ENCODE measurements at places on chromosomes 16 and 17.

DNA sequence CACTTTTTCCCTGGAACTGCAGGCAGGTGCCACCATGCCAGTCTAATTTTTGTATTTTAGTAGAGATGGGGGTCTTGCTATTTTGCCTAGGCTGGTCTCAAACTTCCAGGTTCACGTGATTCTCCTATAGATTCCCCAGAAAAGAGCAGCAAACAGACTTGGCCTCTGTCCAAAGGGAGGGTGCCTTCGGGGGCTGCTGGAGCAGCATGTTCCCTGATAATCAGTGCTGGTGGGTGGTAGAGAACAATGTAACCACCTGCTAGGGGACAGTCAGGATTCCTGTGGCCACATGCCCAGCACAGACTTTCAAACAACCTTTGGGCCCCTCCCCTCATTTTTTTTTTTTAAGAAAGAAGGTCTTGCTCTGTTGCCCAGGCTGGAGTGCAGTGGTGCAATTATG, 14.2 kb upstream of the CCNF start:
- no peak for DNase-seq

GRCh38 chr16:76059701-76060100, 217.5 kb upstream of the CNTNAP4 start:
- no peak for DNase-seq

DNA sequence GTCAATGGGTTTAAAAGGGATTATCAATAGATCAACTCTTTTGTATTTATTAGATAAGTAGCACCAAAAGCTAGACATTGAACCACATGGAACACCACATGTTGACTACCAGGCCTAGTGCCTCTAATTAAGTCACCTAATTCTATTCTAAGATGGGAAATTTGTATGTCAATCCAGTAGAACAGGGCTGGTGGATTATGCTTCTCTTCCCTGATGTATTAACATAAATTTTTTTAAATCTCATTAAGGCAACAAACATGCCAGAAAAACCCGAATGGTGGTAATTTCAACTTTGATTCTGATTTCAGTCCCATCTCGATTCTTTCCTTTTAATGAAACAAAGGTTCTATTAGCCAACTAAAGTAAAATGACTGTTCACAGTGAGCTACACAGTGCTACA, 92.6 kb downstream of the KANSL1 start:
- no peak for DNase-seq

DNA sequence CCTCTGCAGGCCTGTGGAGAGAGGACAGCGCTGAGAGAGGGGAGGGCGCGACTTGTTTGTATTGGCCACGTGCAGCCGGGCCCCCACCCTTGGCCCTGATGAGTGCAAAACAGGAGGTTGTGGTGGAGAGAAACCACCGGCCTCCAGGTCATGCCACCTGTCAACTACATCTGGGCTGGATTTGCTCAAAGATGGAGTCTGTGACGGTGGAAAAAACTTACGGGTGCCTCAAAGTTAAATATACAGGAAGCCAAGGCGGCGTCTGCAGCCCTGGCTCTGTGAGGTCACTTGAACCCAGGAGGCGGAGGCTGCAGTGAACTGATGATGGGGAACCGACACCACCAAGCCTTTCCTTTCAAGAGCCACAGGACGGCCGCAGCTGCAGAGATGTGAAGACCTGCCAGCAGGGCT, 15.7 kb downstream of the C16orf74 start:
- DNase-seq: peak; percentile 67

DNA sequence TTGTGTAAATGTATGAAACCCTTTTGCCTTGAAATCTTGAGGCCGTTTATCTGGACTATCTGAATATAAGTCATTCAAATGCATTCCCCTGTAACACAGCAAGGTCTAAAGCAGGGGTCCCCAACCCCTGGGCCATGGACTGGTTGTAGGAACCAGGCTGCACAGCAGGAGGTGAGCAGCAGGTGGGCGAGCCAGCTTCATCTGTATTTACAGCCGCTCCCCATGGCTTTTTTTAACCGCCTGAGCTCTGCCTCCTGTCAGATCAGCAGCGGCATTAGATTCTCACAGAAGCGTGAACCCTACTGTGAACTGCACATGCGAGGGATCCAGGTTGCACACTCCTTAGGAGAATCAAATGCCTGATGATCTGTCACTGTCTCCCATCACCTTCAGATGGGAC, 24.1 kb downstream of the DNAH3 start:
- DNase-seq: no peak

DNA sequence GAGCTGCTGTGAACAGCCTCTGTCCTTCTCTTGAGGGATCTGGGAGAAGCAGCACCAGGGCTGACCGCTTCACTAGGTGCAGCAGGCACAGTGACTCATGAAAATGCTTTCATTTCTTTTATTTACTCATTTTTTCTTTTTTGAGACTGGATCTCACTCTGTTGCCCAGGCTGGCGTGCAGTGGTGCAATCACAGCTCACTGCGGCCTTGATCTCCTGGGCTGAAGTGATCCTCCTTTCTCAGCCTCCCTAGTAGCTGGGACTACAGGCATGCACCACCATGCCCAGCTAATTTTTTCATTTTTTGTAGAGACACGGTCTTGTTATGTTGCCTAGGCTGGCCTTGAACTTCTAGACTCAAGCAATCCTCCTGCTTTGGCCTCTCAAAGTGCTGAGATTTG, 216.8 kb upstream of the EEF2KMT start:
- DNase-seq: no peak

DNA sequence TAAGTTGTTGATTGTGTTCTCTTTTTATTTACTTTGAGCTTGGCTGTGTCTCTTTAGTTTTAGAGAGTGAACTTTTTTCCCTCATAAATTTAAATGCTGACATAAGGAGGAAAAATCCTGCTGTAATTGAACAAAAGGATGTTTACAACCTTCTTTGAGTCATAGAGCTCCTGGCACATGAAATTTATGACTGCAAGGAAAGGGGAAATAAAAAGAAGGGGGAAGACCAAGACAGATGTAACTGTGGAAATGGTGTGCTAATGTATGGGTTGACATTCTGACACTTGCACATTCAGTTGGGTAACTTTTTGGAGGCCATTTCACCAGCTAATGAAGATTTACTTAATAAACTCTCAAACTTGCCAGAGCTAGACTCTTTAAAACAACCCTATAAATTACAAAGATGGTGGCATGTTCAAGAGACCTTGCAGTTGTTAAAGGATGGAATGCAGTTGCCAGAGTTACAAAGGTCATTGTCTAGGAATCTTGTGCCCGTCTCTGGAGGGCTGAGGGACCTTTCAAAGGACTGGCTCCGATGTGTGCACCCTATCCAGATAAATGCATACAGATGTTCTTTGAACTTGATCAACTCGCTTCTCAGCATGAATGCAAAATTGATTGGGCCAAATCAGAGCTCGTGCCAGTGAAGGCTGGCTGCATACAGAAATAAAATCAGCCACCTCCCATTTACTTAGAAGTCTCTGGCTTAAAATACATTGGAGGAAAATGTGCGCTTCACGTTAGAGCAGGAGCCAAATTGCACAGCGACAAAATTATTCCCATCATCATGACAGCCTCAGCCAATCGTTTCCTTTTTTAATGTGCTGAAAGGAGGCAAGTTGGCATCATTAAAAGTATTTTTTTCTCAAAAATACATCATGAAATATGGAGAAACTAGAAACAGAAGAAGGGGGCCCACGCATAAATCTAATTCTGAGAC, 289.0 kb upstream of the XYLT1 start:
- no peak for DNase-seq

DNA sequence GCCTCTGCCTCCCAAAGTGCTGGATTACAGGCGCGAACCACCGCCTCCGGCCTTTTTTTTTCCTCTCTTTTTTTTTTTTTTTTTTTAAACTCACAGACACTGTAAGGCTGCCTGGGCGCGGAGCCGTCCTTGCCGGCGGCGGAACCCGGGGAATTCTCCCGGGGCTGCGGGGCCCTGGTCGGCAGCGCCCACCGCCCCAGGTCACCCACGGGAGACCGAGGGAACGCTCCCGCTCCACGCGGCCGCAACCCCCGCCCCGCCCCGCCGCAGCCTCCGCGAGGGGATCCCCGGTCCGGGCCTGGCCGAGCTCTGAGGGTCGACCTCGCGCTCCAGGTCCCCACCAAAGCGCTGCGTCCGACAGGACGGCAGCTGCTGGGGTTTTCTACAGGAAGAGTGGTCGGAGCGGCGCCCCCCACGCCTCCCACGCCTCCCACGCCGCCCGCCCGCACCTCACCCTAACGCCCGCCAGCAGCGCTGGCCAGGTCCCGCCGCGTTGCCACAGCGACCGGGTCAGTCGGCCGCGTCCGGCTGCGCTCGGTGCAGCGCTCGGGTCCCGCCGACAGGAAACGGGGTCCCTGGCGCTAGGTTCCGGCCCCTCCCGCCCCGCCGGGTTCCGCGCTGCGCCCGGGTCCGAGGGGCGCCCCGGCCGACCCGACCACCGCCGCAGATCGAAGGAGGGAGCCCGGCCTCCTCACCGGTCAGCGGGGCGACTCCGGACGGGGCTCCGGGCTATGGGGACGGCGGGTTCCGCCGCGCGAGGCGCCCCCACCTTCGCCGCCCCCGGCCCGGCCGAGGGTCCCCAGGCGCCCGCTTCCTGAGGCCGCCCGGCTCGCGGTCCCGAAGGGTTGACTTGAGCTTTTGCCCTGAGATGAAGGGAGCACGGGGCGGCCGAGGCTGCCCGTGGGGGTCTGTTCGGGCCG, at the start of gene CCDC57:
CCDC57 (minus strand) TSS at position 512 of the 920 bp plus-strand sequence. CDS start 10,898 bp downstream, outside the sequence.
- DNase-seq: peak; percentile 63

GRCh38 chr17:45857977-45858708, 13.5 kb downstream of the SPPL2C start:
- no peak for DNase-seq

GRCh38 chr17:82317394-82318168, at the start of gene CD7:
CD7 (minus strand) TSS chr17:82317608; CDS start chr17:82317495, 113 bp downstream.
- peak; percentile 75 for DNase-seq

- no peak for DNase-seq
Observed at GRCh38 chr16:28321700-28322411, 29.5 kb downstream of the SBK1 start.

- DNase-seq: no peak
Observed at GRCh38 chr17:29627951-29628350, 5.2 kb upstream of the CORO6 start.

DNA sequence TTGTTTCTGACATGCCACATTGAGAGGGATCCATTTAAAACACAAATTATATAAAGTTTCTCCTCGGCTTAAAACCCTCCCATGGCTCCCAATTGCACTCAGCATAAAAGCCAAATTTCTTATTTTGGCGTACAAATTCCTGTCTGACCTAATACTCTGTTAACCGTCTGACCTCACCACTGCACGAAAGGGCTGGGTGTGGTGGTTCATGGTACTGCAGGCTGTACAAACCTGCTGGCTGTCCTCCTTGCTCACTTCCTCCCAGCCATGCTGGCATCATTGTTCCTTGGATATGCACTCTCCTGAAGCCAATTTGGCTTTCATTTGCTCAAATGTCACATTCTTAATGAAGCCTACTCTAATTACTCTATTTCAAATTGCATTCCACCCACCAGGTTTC, 301.6 kb upstream of the C16orf82 start:
- no peak for DNase-seq

DNA sequence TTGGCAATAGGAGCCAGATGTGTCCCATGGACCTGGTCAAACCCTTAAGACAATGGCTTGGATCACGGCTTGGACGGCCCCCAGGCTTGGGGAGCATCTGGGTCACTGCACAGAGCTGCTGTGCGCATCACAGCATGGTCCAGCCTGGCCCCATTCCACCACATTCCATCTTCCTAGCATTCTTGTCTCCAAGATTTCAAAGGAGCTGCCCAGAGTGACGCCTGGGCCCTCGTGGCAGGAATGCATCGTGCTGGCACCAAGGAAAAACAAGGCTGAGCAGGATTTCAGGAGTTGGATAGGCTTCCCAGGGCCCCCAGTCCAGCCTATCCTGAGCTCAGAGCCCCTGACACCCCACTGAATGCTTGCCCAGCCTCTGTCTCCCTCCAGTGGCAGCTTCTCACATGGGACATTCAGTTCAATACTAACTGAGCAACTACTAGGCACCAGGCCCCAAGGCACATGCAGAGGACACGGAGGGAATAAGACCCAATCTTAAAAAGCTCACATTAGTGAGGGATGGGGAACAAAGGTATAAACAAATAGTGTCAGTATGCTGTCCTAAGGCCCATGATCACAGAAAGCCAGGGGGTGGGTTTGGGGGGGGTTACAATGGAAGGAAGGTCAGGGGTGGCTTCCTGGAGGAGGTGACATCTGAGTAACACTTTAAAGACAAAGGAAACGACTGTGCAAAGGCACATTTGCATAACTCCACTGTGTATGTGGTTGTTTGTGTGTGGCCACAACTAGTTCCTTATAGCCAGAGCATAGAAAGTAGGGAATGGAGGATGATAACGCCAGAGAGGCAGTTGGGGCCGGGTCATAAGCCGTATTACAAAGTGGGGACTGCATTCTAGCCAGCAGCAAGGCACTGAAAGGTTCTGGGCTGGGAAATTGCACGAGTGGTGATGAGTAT, 34.1 kb downstream of the TK2 start:
- DNase-seq: no peak

GRCh38 chr17:4417129-4417667, 16.5 kb upstream of the SPNS3 start:
- DNase-seq: no peak

DNA sequence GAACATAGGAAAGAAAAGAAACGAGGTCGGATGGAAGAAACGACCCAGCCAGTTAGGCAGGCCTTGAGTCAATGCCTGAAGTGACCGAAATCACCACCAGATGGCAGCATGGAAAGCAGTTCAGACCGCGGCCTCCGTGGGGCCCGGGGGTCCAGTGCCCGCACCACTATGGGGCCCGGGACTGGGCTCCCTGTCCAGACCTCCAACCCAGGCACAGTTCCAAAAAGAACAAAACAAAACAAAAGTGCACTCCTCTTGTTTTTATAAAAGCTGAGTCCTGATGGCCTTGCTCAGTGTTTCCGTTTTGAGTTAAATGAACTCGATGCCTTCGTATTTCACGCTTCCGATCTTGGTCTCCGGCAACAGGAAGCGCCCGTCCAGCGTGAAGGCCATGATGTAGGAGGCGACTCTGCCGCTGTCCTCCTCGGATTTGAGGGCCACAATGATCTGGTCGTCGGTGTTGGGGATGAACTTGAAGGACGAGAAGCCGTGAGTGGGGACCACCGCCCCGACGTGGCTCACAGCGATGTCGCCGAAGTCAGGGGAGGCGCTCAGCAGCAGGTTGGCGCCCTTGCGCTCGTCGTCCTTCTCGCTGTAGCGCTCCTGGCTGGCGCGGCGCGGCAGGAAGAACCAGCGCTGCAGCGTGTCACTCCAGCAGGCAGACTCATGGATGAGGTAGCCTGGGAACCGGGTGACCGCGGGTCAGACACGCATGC, 13.7 kb upstream of the LGALS3BP start:
- peak; percentile 59 for DNase-seq

All from activated gamma-delta T cell treated with Interleukin-2 at 50 U/mL for 16 hours (primary cell).